CD4-positive, alpha-beta T cell treated with Interleukin-6 at 100 ng/mL for 8 hours (primary cell): ENCODE measurements at places on chromosomes 1 and 21.

- DNase-seq = no peak
Observed at GRCh38 chr21:45535341-45536081, 6.7 kb downstream of the SLC19A1 start.

DNA sequence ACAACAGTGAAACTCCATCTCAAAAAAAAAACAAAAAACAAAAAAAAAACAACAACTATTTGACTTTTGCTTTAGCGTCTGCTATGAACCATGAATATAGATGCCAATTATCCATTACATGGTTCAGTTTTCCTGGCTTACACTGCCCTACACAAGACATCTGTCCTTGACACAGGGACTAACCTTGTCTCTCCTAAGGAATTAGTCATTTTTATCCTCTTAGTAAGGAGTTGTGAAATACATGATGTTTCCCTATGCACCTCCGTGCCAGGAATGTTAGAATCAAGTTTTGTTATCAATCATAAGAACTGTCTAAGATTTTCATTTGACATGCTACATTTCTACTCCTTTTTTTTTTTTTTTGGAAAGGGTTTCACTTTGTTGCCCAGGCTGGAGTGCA, 241.8 kb downstream of the KIF26B start:
- no peak for DNase-seq

GRCh38 chr1:241272828-241273227, 84.2 kb downstream of the RGS7 start:
- no peak for DNase-seq

DNA sequence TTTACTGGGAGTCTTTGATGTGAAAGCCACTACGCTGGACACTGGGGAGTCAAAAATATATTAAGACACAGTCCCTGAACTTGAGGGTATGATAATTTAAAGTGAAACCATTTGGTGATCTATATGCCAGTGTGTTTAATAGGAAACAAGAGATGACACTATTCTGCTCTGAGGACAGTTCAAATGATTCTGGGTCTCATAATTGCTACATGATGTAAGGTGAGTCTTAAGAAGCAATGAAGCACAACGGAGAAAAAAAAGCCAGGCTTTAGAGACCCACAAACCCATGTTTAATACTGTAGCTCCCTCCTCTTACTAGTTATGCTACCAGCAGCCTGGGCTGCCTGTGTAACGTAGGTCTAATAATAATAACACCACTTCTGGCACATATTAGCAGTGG, 14.2 kb upstream of the LRRC8D start:
- no peak for DNase-seq

- no peak for DNase-seq
Observed at GRCh38 chr1:97340951-97341350, 579.9 kb downstream of the DPYD start.

DNA sequence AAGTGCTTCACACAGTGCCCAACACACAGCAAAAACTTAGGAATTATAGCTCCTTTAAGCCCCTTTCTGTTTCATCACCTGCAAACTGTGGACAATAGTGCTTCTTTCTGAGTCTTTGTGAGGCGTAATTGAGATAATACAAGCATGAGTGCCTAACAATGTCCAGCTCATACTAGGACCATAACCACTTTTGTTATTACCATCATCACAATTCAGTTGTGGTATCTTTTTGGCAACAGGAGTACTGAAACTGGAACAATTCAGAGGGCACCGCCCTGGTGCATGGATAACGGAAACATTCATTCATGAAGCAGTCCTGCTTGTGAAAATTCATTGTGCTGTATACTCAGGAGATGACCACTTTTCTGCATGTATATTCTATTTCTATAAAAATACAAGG, 18.2 kb downstream of the DNAJC11 start:
- no peak for DNase-seq

GRCh38 chr1:94755675-94756074, 64.5 kb upstream of the SLC44A3 start:
- no peak for DNase-seq

GRCh38 chr1:98924977-98925376, 79.7 kb downstream of the PLPPR5 start:
- no peak for DNase-seq

GRCh38 chr1:93804412-93804811, 74.6 kb downstream of the DNTTIP2 start:
- no peak for DNase-seq

- DNase-seq = peak; percentile 11
Observed at GRCh38 chr1:212186427-212187207, 98.6 kb upstream of the PPP2R5A start.

- no peak for DNase-seq
Observed at GRCh38 chr1:81032374-81032773, 768.4 kb upstream of the ADGRL2 start.

DNA sequence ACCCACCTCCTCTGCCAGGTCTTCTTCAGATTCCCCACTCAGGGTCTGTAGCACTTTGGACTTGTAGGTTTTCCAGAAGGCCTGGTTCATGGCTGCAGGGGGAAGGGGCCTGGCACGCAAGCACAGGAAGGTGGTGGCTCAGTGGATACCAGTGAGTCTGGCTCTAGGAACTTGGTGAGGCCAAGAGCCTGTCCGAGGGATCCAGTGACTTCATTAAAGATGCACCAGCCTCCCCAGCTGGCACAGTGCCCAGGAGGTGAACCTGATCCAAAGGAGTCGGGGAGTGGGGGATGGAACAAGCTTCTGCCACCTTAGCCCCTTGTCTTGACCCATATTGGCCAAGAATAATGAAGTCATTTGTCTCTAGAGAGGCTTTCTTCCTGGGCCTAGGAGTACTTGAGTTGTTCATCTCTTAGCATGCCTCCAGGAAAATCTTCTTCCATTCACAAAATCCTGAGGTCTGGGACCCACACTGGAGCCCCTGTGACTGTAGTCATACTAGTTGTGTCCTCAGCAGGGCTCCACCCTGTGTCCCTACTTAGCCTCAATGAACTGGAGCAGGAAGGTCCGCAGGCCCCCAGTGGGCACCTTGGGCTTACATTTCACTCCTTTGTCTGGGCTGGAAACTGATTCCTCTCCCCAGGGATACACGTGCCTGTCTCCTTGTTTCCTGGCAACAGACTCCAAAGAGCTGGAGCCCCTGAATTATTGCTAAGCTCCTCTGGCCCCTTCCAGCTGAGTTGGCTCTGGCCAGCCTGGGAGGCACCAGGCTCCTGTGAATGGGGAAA, at the start of gene C1orf232:
Gene C1orf232 (minus strand): TSS at position 554 of the 788 bp plus-strand sequence. CDS start 464 bp downstream, at position 90.
- no peak for DNase-seq

DNA sequence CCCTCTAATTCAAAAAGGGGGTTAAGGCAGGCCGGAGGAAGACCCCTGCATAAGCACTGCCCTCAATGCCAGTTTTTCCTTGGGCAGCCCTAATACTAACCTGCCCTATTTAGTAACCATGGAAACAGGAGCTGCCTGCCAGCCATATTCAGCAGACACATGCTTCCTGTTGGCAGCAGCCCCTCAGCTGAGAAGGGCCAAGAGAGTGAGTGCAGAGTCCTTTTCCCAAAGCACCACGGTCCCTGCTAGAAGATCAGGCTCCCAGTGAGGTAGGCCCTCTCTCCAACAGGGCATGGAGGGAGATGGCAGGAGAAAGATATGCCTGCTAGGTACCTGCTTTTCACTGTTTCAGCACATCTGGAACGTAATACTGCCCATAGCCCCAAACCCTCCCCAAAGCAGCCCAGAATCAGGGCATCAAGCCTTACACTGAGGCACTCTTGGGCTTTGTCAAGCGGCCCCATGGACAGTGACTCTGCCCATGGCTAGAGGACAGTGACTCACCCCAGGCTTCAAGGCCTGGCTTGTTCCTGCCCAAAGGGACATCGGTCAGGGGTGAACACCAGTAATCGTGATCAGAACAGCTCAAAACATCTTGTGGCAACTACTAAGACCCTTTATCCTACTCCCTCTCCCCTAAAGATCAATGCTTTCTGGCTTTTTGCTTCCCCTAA, 64.5 kb downstream of the BCAR3 start:
- DNase-seq = no peak

GRCh38 chr1:79874289-79874688, 867.8 kb upstream of the ADGRL4 start:
- DNase-seq = no peak
